ENCODE measurements at places on chromosomes 5 and 9. TPM values are rescaled to one million over a fixed set of nuclear protein-coding genes. Genes with fewer than 3 reads are reported as not detected.

The WDR31 gene
- total RNA-seq = 3.8 TPM

The RBM22 gene
- total RNA-seq = 86.2 TPM

The IL7R gene
- 102 TPM for total RNA-seq

The NPR3 gene
- 0.25 TPM for total RNA-seq

The CA9 gene
- total RNA-seq = 1.6 TPM

The SCGB3A2 gene
- total RNA-seq = not detected

The OGN gene
- total RNA-seq = not detected

The CDKN2A gene
- total RNA-seq = 5.0 TPM

The NEUROG1 gene
- total RNA-seq = not detected

The STPG3 gene
- 0.63 TPM for total RNA-seq

The ROPN1L gene
- total RNA-seq = 0.58 TPM

The CKMT2 gene
- not detected for total RNA-seq

The SLC36A2 gene
- total RNA-seq = not detected

The HRCT1 gene
- not detected for total RNA-seq

The PCDHGA7 gene
- total RNA-seq = not detected

The SPATA9 gene
- total RNA-seq = 0.36 TPM

The TTC16 gene
- 0.55 TPM for total RNA-seq

The GRAMD2B gene
- total RNA-seq = 12.7 TPM

The TAF11L10 gene
- total RNA-seq = not detected

The TMC1 gene
- 0.43 TPM for total RNA-seq

The TMEM215 gene
- total RNA-seq = not detected

The CTXN3 gene
- not detected for total RNA-seq

Measured in activated T-cell treated with anti-CD3 and anti-CD28 coated beads, Interleukin-2, amount 50 U/mL, for 72 hours (primary cell).